Activated T-helper 1 cell treated with anti-CD3 and anti-CD28 coated beads, Interleukin-2, amount 50 U/mL, for 16 hours (primary cell): ENCODE measurements at places on chromosomes 1 and 21.

GRCh38 chr1:59366346-59366745 lies 69.5 kb downstream of the FGGY start:
- no peak for DNase-seq

GRCh38 chr1:7263021-7263960 lies 478.0 kb downstream of the CAMTA1 start:
- DNase-seq: no peak

- no peak for DNase-seq
These were observed 16.6 kb downstream of the LDLRAP1 start for GRCh38 chr1:25560001-25560400.

DNA sequence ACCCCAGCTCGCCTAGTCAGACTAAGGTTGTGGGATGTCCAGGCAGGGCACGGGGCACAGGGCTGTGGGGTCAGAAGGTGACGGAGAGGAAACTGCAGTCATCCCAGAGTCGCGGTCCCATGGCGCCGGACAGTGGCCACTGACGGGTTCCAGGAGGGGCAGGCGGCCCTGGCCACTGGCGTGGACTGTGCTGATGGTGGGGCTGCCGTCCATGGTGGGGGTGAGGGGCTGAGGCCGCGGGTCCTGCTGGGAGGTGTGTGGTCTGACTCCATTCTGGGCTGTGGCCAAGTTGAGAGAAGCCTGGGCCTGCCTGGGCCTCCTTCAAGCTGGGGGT lies 32.0 kb downstream of the PCNT start:
- no peak for DNase-seq

DNA sequence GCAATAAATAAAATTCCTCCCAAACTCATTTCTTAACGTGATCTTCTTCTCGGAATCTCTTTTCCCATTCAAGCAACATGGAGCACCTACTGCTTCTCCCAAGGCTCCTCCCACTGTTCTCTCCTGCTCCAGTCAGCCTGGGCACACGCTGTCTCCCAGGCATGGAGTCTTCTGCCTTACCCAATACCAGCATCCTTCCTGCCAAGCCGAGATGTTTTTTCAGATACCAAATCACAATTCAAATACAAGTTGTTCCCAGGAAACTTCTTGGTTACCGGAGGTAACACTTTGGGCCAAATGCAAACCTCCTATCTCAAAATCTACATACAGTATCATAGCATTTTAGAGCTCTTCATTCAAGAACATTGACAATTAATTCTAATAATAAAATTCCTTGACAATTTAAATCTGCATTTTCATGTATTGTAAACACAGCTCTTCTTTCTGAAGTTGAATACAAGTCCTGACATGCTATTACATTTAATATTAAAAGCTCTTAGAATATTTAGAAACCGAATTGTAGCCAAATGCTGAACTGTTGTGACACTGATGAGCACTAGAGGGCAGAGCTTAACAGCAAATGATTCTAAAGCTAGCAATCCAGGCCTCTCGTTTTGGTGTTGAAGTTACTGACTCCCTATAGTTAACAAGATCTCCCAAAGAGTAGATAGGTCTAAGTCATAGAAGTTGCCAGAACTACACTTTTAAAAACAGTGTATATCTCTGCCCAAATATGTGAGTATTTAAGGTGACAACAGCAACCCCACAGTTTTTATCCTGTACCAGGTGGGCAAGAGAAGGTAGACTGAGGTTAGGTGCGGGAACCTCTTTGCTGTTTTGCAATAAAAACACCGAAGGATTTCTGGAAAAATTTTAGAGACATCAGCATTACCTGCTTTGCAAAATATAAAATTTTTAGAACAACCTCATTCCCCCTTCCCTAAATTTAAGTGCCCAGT lies 52.3 kb downstream of the BCAR3 start:
- DNase-seq: no peak

- no peak for DNase-seq
These were observed 72.5 kb downstream of the ARHGEF10L start for GRCh38 chr1:17611991-17612390.

GRCh38 chr21:38494251-38494642 lies 4.0 kb downstream of the ERG start:
- DNase-seq: no peak

DNA sequence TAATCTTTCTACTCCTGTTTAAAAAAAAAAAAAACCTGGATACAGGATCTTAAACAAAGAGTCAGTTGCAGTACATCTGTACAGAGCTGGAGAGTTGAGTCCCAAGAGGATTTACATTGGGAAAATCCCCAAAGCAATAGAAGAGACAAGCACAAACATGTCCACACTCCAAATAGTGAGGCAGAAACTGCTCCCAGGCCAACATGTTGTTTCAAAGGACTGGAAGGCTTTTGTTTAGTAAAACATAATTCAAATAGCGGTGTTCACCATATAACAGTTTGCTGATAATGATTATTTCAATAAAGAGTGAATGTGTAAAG lies 425.4 kb downstream of the ADGRL2 start:
- no peak for DNase-seq

- DNase-seq: no peak
These were observed at the start of gene MFAP2 for GRCh38 chr1:16980473-16981268. Gene MFAP2 (minus strand): TSS chr1:16980620. CDS start chr1:16978273, 2,347 bp downstream.

DNA sequence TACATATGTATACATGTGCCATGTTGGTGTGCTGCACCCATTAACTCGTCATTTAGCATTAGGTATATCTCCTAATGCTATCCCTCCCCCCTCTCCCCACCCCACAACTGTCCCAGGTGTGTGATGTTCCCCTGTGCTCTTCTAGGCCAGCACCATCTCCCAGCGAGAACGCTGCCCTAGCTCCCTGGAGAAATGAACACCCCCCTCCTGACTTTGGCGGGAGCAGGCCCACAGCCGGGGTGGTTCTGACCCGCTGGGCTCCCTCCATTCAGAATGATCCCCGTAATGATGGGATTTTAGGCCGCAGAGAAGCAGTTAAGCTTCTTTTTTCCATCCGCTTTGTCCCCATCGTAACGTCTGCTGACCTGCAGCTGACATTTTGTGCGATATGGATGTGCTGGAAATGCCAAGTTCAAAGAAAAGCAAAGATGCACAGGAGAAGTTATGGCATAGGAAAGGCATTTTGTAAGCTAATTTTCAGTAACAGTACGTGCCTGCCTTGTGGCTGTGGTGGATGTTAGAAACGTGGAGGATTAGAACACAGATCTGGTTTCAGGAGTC lies 39.3 kb downstream of the ELK4 start:
- DNase-seq: no peak

- no peak for DNase-seq
These were observed 690.4 kb downstream of the USP25 start for GRCh38 chr21:16420031-16420724.

GRCh38 chr21:26769613-26770188 lies 75.5 kb downstream of the ADAMTS1 start:
- no peak for DNase-seq

- no peak for DNase-seq
These were observed 242.2 kb upstream of the DMRTA2 start for GRCh38 chr1:50665413-50665812.

GRCh38 chr21:24658026-24658425 lies 949.3 kb downstream of the MRPL39 start:
- DNase-seq: no peak

- DNase-seq: no peak
These were observed 464.8 kb upstream of the BRINP3 start for GRCh38 chr1:190942475-190942874.

DNA sequence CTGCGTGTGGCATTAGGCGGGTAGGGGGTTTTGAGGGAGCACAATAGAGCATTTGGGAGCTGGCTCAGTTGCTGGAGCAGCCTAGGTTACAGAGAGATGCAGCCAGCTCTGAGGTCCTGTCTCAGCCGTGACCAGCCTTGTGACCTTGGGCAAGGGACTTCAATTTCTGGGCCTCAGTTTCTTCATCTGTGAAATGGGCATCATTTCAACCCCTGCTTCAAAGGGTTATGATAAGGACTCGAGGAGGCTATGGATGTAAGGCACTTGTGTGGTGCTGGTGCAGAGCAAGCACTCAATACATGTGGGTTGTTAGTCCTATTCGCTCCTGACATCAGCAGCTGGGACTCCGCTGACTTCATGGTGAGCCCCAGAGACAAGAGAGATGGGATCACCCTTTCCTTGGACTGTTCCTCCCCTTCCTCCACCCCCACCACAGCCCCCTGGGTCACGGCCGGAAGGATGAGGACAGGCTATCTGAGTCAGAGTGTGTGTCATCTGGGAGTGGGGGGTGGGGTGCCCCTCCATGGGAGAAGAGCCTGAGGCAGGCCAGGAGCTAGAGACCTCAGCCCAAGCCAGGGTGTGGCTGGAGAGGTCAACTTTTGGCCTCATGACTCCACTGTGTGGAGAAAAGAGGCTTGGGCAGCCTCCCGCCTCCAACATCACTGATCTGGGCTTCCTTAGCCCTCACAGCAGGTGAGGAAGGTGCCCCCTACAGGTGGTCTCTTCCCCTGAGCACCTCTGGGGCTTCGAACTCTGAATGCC lies 71.4 kb upstream of the ZBTB40 start:
- no peak for DNase-seq

GRCh38 chr1:154430903-154431302 lies 25.8 kb downstream of the IL6R start:
- no peak for DNase-seq
